Activated T-helper 2 cell treated with anti-CD3 and anti-CD28 coated beads, Interferon-gamma antibody, Interleukin-2, Interleukin-4, amounts not matched to agents 10 μg/mL and 5 μg/mL and 100 μg/mL, durations not matched to agents 14 hours and 24 hours and 36 hours (primary cell): ENCODE measurements at places on chromosomes 1 and 21.
A peak's percentile ranks its signal among the peaks of the same experiment; 100 is the strongest.

GRCh38 chr1:163257763-163258162 is 55.0 kb upstream of the RGS5 start:
- DNase-seq: no peak

DNA sequence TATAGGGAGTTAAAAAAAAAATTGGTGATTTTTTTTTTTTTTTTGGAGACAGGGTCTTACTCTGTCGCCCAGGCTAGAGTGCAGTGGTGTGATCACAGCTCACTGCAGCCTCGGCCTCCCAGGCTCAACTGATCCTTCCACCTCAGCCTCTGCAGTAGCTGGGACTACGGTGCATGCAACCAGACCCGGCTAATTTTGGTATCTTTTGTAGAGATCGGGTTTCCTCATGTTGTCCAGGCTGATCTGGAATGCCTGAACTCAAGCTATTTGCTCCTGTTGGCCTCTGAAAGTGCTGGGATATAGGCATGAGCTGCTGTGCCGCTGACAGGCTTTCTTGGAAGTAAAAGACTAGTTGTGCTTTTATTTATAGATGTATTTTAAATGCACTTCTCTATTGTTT is 3.0 kb downstream of the CDC42 start:
- DNase-seq: no peak

- DNase-seq: peak; percentile 86
These were observed at the start of gene TAGLN2 for GRCh38 chr1:159924791-159925718. Gene TAGLN2 (minus strand): TSS chr1:159925507. CDS start chr1:159920509, 4,998 bp downstream.

DNA sequence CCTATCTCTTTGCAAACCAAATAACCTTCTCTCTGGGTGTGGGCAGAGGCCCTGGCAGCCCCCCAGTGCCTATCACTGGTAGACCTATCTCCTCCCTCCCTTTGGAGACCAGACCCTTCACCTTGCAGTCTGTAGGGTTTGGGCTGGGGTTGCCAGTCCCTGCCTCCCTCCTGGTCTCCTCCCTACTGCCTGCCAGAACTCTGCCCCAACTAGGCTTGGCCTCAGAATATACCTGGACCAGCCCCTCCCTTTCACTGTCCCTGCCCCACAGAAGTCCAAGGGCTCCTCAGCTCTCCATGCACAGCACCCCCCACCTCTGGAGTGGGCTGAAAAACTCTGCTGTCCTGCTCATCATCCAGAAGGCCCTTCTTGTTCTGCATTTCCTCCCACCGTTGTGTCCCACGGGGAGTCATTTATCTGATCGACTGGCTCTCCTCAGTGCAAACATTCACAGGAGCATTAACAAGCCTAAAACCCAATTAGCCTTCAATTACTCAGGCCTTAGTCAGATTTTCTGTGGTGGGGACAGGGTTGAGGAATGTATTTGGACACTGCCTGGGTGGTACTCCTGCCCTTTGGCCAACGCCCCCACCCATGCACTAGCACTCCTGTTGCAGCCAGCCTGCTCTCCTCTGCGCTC is 27.7 kb upstream of the DMBX1 start:
- no peak for DNase-seq

DNA sequence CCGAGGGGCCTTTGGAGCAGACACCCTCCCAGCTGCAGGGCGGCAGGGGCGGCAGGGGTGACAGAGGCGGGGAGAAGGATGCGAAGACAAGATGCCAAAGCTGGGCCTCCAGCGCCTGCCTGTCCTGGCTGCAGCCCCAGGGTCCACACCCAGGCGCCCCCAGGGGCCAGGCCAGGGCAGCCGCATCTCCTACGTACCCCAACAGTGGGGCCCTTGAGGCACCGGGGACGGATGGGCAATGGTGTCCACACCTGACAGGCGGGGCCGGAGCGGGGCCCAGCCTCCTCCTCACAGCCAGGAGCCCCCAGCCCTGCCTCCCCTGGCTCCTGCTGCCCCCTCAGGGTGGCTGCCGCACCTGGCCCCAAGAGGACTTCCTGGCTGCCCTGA is 7.2 kb downstream of the B3GALT6 start:
- no peak for DNase-seq

- no peak for DNase-seq
These were observed 4.0 kb upstream of the BRWD1 start for GRCh38 chr21:39317134-39318090.

GRCh38 chr1:116704278-116704677 is 36.7 kb upstream of the IGSF3 start:
- no peak for DNase-seq

GRCh38 chr1:54296666-54297065 is 96.7 kb downstream of the MRPL37 start:
- no peak for DNase-seq

DNA sequence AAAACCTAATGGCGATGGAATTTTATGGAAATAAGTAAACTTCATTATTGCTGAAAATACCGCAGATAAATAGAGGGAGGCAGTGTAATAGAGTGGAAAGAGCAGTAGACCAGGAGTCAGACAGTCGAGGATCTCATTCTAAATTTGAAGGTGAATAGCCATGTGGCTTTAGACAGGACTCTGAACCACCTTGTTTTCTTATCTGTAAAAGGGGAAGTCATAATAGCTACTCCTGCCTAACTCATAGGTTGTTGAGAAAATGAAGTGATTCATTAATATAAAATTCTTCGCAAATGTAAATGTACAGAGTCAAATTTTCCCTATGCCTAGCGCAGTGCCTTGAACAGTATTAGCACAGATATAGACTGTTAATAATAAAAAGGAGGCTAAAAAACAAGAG is 14.8 kb downstream of the RPS6KC1 start:
- DNase-seq: no peak

DNA sequence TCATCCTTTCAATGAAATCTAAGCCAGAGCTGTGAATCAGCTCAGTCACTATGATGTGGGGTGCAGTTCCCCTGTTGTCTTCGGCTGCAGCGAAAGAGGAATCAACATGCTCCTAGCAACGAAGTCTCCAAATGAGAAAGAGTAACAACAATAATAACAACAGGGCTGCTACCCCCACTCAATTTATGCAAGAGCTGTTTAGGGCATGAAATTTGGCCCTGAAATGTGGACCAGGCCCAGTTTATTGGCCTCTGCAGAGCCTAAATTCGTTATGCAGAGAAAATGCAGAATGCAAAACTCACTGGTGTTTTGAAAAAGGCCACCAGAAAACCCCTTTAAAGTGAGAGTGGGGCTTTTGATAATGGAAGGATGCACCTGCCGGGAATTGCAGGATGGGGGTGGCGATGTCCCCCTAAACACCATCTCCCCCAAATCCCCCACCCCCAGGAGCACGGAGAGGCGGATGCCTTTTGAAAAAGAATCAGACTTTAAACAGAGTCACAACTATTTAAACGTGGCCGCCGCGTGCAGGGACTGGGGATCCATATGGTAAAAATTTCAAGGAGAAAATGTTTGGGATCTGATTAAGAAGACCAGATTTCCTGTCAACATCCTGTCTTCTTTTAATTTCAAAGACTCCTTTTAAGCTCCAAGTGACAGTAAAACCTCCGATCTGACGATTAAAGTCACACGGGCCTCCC is 1.9 kb downstream of the RUNX3 start:
- no peak for DNase-seq

GRCh38 chr1:95396557-95396956 is 162.5 kb downstream of the RWDD3 start:
- no peak for DNase-seq

DNA sequence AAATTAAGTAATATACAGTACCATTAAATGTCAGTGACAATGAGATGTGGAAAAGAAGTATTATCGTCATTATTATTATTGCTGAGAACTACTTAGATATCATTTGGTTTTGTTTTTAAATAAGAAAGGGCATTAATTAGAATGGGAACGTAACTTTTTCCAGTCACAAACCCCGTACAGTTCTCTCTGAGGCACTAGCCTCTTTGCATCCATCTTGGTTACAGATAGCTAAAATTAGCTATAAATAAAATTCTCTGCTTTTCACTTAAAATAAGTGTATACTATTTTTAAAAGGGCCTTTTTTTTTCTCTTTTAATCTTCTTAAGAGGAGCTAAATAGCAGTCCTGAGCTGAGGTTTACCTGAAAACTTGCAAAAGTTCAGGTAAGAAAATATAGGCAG is 7.6 kb downstream of the PTGS2 start:
- DNase-seq: no peak

DNA sequence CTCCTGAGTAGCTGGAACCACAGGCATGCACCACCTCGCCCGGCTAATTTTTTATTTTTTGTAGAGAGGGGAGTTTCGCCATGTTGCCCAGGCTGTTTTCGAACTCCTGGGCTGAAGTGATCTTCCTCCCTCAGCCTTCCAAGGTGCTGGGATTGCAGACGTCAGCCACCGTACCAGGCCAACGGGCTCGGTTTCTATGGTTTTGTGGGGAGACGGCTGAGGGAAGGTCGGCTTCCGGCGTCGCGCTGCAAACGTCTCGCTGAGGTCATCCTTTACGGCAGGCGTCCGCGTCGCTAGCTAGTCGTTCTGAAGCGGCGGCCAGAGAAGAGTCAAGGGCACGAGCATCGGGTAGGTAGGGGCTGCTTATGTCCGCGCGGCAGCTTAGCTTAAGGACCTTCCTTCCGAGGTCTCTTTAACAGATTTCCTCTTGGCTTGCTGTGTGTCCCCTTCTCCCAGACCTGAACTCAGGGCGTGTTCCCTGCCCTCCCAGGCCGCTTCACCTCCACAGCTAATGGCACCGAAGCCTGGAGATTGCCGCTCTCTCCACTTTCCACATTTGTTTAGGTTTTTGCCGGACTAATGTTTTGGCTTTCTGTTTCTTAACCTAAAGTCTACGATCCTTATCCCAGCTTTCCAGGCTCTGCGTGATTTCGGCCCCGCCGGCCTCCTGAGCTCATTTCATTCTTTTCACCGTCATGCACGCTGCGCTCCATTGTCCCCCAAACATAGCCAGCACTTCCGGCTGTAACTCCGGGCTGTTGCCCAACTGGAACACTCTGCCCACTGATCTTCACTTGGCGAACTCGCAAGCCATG is at the start of gene NDUFS5:
NDUFS5 (plus strand) TSS at position 300 of the 815 bp plus-strand sequence. CDS start 2,375 bp downstream, outside the sequence.
- peak; percentile 79 for DNase-seq

DNA sequence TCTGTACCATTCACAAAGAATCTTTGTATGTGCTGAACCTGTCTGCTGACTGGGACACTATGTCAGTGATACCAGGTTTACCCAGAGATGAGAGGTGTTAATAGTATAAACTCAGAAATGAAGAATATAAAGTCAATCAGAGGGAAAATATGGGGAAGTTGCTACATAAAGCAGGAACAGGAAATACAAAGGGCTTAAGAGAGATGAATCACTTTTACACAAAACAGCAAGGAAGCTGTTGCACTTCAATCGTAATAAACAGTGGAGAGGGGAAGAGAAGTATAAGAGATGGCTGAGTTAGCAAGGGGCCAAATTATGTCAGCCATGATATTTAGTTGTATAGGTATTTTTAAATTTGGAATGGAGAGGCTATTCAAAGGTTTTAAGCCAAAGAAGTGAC is 890.2 kb upstream of the NCAM2 start:
- no peak for DNase-seq

GRCh38 chr21:42861848-42862400 is 17.4 kb downstream of the WDR4 start:
- DNase-seq: no peak

GRCh38 chr1:185345913-185346720 is 29.1 kb upstream of the IVNS1ABP start:
- DNase-seq: no peak

- DNase-seq: no peak
These were observed 269.8 kb upstream of the KAZN start for GRCh38 chr1:14328685-14329084.

DNA sequence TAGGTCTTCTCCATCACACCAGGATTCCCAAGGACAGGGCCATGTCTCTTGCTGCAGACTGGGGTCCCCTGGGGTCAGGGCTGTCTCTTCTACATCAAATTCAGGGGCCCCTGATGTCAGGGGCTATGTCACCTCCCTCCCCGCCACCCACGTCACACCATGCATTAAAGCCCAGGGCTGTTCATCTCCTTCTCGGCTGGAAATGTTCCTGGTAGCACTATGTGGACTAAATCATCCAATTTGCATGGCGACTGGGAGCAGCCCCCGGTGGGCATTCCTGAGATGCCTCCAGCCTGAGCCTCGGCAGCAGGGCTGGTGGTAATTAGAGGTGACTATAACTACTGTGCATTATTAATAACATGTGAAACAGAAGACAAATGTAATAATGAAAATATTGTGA is 151.7 kb upstream of the HMGB4 start:
- no peak for DNase-seq

- no peak for DNase-seq
These were observed 2.6 kb downstream of the ZBTB48 start for GRCh38 chr1:6582370-6582769.

DNA sequence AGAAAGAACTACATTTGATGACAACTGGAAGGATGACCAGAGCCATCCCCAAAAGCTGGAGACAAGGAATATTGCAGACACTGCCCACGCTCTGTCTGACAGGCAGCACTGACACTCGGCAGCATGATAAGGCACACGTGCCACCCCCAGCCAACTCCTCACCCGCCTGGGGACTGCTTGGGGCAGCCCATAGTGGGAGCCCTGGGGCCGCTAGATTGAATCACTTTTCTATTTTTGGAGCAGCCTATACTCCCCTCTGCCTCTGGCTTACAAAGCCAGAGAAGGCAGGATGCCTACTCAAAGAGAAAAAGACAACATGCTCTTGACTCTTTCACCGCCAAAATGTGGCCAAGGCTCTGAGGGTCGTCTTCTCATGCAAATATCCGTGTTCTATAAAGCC is 1.3 kb downstream of the SMG5 start:
- DNase-seq: no peak

DNA sequence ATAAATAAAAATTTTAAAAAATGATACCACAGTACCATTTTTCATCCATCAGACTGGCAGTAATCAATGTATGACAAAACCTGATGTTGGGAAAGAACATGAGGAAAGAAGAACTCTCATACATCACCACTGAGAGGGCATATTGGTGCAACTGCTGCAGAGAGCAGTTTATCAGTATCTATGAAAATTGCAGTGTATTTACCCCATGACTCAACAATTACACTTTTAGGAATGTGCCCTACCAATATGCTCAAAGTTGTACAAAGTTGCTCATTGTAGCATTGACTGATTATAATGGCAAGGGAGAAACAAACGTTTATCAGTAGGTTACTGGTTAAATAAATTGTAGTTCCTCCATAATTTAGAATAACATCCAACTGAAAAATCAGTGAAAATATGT is 36.7 kb downstream of the CATSPERE start:
- no peak for DNase-seq

- no peak for DNase-seq
These were observed 206.4 kb downstream of the PTPRC start for GRCh38 chr1:198845271-198845670.

GRCh38 chr21:44420416-44421205 is 34.7 kb upstream of the LRRC3 start:
- DNase-seq: no peak

GRCh38 chr1:37481289-37482003 is 7.1 kb downstream of the ZC3H12A start:
- no peak for DNase-seq

DNA sequence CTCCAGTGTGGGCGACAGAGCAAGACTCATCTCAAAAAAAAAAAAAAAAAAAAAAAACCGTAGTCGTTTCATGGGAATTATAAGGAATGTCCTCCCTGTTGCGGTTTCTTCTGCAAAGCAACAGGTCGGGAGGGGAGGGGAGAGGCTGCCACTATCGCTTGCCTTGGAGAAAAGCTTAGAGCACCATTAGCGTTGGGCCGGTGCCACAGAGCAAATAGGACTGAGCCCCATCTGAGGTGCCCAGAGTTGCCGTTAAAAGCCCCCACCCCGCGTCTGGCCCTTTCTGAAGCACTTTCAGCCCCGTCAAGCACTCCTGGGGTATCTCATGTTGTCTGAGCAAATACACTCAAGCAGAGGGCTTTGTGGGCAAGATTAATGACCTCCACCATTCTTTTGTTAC is 2.2 kb downstream of the RIPPLY3 start:
- no peak for DNase-seq
